ENCODE measurements at places on chromosomes 4 and X. TPM values are rescaled to one million over a fixed set of nuclear protein-coding genes. Genes with fewer than 3 reads are reported as not detected.
A peak's percentile ranks its signal among the peaks of the same experiment; 100 is the strongest.

- no peak for DNase-seq
- H3K4me1 ChIP-seq, result no peaks in the 10 kb centered on the region
- H3K27me3 ChIP-seq, result no peaks in the 10 kb centered on the region
- H3K4me3 ChIP-seq, result no peak overlapping the region
These were observed 25.9 kb upstream of the MAP3K15 start for GRCh38 chrX:19541196-19541595.

GRCh38 chr4:138348055-138348454, 105.9 kb upstream of the SLC7A11 start:
- no peaks in the 10 kb centered on the region for H3K4me1 ChIP-seq
- H3K27ac ChIP-seq, result no peak overlapping the region
- H3K36me3 ChIP-seq, result no peaks in the 10 kb centered on the region
- no peak overlapping the region for H3K4me3 ChIP-seq
- no peak for DNase-seq
- no peaks in the 10 kb centered on the region for H3K27me3 ChIP-seq

DNA sequence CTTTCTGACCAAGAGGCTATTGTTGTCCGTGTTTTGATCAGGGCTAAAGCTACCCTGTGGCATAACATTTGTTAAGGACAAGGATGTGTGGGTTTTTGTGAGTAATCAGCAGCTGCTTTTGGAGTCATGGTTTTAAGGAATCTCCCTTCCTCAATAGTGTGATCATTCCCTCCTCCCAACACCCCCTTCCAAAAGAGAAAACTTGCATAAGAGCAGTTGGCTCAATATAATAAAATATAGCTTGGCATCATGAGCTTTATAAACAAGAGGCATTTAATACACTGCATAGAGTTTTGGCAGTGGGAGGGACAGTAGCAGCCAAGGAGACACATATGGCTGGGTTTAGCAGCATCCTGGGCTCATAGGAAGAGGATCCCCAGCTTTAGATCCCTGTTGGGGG, 84.7 kb downstream of the NHS start:
- no peak for DNase-seq
- no peaks in the 10 kb centered on the region for H3K27me3 ChIP-seq
- no peaks in the 10 kb centered on the region for H3K36me3 ChIP-seq
- H3K4me1 ChIP-seq, result no peaks in the 10 kb centered on the region
- H3K4me3 ChIP-seq, result no peak overlapping the region

DNA sequence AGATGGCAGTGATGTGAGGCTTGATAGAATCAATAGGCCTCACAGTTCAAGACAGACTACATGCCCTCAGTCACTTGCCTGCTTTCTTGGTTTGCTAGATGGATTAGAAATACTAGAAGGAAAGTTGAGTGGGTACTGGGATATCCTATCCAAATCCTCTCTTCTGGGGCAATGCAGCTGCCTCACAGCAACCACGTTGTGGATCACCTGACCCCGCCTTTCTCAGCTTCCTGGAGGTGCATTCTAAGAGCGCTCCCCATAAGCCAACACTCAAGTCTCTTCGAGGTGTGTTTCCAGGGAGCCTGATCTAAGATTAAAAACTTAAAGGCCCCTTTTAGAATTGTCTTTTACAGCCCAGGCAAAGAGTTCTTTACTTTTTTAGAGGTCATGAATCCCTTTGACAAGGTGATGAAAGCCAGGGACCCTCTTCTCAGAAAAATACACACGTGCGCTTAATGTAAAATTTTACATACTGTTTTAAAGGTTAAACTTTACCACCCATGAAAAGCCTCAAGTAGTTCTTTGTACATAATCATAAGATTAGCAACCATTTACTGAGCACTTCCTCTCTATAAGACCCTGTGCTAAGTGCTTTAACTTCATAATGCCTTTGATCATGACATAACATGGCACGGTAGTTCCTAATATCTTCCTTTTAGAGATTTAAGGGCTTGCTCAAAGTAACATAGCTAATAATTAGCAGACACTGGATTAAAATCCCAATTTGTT, 840 bp upstream of the RPL34 start:
- DNase-seq, result no peak
- peak overlapping the region; percentile 71 for H3K27ac ChIP-seq
- peaks cover 4% of the 10 kb centered on the region for H3K4me1 ChIP-seq
- peaks cover 6% of the 10 kb centered on the region for H3K36me3 ChIP-seq

DNA sequence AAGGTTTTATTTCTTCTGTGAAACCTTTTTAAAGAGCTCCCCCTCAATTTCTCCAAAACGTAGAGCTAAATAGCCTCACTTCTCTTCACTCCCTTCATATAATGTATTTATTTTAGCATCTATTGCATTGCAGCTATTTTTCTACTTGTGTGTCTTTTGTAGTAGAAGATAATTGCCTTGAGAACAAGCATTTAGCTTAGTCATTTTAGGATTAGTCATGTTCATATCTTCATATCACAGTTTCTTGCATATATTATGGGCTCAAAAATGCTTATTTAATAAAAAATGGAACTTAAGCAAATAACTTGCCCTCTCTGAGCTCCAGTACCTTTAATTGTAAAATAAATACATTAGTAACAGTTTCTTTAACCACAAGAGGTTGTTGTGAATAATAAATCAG, 72.1 kb upstream of the SPANXC start:
- no peaks in the 10 kb centered on the region for H3K4me1 ChIP-seq
- H3K27me3 ChIP-seq, result no peaks in the 10 kb centered on the region
- H3K27ac ChIP-seq, result no peak overlapping the region
- no peak for DNase-seq
- no peaks in the 10 kb centered on the region for H3K36me3 ChIP-seq

The MEPE gene
- not detected for total RNA-seq

The RAB39B gene
- total RNA-seq, result 0.07 TPM

DNA sequence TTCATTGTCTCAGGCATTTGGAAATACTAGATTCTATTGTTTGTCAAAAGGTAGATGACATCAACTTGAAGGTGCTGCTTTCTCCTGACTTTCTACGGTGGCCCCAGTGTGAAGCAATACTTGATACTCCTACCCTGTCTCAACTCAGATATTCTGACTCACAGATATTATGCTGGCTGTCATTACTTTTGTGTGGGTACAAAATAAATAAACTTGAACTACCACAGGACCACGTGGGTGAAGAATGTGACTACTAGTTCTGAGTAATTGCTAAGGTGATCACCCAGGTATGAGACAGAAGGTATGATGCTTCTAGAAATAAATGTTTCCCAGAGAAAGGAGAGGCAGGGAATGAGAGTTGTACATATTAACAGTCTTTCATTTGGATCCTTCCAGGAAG, 275.3 kb upstream of the SPOCK3 start:
- no peaks in the 10 kb centered on the region for H3K27me3 ChIP-seq
- H3K36me3 ChIP-seq, result no peaks in the 10 kb centered on the region
- H3K4me1 ChIP-seq, result no peaks in the 10 kb centered on the region
- no peak overlapping the region for H3K27ac ChIP-seq
- H3K4me3 ChIP-seq, result no peak overlapping the region

GRCh38 chr4:20319825-20320612, 68.3 kb downstream of the SLIT2 start:
- DNase-seq, result no peak
- no peaks in the 10 kb centered on the region for H3K36me3 ChIP-seq
- H3K27ac ChIP-seq, result no peak overlapping the region
- no peaks in the 10 kb centered on the region for H3K4me1 ChIP-seq

- no peak for DNase-seq
- no peak overlapping the region for H3K4me3 ChIP-seq
These were observed 219.0 kb downstream of the TLL1 start for GRCh38 chr4:166091912-166092510.

DNA sequence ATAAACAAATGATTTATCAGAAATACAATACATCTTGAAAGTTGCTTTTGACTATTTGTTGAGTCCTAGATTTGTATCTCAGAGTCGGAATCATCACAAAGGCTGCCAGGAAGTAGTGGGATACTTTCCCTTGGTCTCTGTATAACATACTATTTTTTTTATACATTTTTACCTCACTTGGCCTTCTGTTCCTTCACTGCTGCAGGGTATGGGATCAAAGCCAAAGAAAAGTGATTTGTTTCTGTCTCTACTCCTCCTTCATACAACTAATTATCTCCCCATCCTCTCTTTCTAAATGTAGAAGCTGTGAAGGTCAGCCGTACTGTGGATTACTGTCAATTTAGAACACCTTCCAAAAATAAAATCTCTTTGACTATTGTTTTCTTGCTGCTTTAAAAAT, 24.9 kb downstream of the PALLD start:
- H3K4me1 ChIP-seq, result no peaks in the 10 kb centered on the region
- no peaks in the 10 kb centered on the region for H3K27me3 ChIP-seq
- H3K36me3 ChIP-seq, result no peaks in the 10 kb centered on the region
- H3K4me3 ChIP-seq, result no peak overlapping the region
- no peak for DNase-seq

DNA sequence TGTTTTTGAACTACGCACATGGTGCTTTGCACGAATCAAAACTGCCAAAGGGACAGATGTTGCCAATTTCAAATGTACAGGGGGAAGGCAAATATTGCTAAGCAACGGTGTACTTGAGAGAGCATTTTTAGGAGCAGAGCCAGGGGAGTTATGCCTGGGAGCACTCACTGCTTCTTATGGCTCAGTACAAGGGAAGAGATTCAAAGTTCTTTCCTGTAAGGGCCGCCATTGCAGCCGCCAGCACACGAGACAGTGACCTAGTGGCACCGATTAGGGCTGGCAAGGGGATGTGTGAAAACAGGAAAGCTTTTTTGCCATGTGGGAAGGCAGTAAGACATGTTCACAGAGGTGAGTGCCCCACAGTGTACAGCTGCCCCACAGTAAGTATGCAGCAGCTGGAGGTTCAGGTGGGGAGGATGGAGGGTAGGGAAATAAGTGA, 133.8 kb downstream of the AFF1 start:
- no peak overlapping the region for H3K27ac ChIP-seq
- no peaks in the 10 kb centered on the region for H3K4me1 ChIP-seq
- H3K4me3 ChIP-seq, result no peak overlapping the region
- no peaks in the 10 kb centered on the region for H3K27me3 ChIP-seq

The CACNA1F gene
- total RNA-seq, result not detected

The TMEM35A gene
- total RNA-seq, result not detected

The DKC1 gene
- total RNA-seq, result 9.7 TPM

DNA sequence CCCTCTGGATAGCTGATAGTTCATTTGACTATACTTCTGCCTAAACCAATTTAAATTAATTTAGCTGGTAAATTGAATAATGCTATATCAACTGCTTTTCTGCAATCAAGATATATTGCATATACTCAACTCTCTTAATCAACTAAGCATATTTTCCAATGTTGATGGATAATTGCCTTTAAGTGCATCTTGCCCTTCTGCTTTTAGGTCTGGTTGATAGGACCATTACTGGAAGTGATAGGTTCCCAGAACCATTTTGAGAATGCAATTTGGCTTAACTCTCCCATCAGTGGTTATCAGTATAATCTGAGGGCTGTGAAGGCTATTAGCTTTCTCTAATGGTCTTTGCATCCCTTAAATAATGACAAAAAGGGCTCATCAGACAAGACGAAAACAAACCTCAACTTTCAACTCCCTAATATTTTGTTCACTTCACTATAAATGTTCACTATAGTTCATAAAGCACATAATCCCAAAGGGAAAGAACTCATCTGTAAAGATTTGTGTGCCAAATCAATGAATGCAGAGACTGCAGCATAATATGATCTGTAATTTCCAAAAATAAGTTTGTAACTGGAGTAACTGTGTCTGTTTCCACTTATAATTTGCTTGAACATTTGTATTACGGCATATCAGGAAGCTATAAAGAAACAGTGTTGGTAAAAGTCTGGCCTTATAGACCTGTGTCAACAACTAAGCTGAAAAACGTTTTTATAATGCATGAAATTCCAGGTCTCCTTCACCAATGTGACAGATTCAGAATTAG, 273.6 kb downstream of the FBXO8 start:
- peaks cover 3% of the 10 kb centered on the region for H3K27me3 ChIP-seq
- H3K36me3 ChIP-seq, result no peaks in the 10 kb centered on the region
- no peak overlapping the region for H3K27ac ChIP-seq

The PCDH11X gene
- total RNA-seq, result not detected
